ENCODE measurements at places on chromosomes 6 and 20.

DNA sequence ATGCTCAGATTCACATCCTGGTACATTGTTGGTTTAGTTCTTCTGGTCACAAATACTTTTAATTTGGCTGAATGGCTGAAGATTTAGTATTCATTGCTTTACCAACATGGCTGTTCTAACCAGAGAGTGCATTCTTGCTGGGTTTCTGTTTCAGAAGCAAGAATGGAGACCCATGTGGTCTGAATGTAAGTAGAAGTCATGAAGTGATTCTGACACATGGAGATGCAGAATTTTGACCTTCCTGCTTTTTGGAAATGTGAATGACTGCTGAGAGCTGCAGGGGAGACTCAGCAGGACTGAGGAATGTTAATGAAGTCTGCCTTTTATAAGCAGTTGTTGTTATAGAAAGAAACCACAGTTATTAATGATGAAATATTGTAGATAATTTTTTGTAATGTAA lies 576.1 kb upstream of the MARCKS start:
- DNase-seq, result no peak

GRCh38 chr6:15798533-15799255 lies 135.9 kb upstream of the DTNBP1 start:
- DNase-seq, result no peak

- no peak for DNase-seq
Measured at GRCh38 chr20:20363799-20364592, 3.9 kb upstream of the INSM1 start.

DNA sequence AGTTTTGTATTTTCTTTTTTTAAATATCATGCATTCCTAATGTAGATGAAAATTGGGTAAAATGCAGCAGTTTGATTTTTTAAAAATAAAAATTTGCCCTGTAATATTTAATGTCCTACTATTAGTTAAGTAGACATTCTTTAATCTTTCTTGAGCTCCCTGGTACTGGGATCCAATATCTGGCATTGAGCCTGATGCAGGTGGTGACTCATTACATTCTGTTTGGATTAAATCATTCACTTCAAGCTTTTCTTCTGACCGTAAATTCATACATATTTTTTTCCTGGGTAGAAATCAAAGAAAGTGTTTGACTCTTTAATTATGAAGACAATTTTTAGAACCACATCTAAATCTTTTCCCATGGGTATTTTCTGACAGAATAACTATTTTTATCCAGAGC lies 768.8 kb upstream of the SLC35B3 start:
- DNase-seq, result peak; percentile 37

GRCh38 chr6:153790048-153790447 lies 249.0 kb upstream of the OPRM1 start:
- DNase-seq, result peak; percentile 74

DNA sequence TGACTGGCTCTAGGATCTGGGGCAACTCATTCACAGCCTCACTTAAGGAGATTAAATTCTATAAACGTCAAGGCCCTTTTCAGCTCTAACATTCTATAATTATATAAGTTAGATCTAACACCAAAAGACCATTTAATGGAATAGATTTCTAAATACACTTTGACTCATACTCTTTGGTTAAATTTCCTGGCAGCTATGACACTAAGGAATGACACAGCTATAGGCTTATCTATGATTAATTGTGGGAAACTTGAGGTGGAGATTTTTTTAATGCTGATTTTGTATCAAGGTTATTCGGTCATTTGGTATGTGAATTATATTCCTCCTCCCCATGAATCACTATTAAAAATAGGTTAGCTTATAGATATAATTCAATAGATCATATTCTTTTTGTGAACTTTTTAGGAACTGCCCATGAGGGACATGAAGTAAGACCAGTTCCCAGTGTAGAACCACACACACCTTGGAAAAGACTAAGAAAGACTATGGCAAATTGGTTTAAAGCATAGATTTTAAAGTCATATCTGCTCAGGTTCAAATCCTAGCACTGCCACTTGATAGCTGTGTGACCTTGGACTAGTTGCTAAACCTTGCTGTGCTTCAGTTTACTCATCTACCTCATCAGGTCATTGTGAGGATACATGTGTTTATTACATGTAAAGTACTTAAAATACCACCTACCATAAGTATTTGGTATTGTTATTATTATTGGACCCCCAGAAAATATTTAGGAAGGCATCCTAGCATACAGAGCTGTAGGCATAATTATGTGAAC lies 116.0 kb downstream of the CRYBG1 start:
- DNase-seq, result no peak

GRCh38 chr6:155143578-155144106 lies 120.2 kb upstream of the CLDN20 start:
- no peak for DNase-seq

- no peak for DNase-seq
Measured at GRCh38 chr20:63337786-63338420, 23.2 kb downstream of the CHRNA4 start.

GRCh38 chr6:11854408-11855165 lies 76.0 kb upstream of the ADTRP start:
- DNase-seq, result no peak

- DNase-seq, result no peak
Measured at GRCh38 chr6:82818727-82819126, 246.9 kb downstream of the UBE3D start.

- no peak for DNase-seq
Measured at GRCh38 chr6:7813193-7813592, 87.3 kb downstream of the BMP6 start.

GRCh38 chr6:168053957-168054471 lies 25.0 kb downstream of the FRMD1 start:
- DNase-seq, result no peak

- no peak for DNase-seq
Measured at GRCh38 chr6:159197251-159197650, 28.1 kb downstream of the FNDC1 start.

GRCh38 chr20:38519426-38519825 lies 46.8 kb downstream of the RALGAPB start:
- no peak for DNase-seq

DNA sequence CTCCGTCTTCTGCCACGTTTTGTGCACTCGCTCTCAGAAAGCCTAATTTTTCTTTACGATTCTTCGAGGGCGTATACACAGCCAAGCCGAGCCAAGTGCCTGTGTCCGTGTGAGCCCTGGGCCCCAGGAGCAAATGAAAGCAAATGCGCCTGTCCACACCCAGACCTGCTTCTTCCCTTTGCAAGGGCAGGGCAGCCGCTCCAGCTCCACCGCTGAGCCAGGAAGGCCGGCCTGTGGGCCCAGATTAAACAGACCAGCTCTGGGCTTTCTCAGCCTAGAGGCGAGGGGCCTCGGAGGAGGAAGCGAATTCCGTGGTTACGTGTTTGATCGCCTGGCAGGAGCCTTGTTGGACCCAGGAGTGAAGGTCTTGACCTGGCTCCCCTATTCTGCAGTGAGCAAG lies 184.6 kb downstream of the SMOC2 start:
- DNase-seq, result no peak

GRCh38 chr6:125829433-125829832 lies 38.7 kb downstream of the NCOA7 start:
- DNase-seq, result no peak

GRCh38 chr6:107603006-107603370 lies 113.1 kb downstream of the SOBP start:
- DNase-seq, result no peak

DNA sequence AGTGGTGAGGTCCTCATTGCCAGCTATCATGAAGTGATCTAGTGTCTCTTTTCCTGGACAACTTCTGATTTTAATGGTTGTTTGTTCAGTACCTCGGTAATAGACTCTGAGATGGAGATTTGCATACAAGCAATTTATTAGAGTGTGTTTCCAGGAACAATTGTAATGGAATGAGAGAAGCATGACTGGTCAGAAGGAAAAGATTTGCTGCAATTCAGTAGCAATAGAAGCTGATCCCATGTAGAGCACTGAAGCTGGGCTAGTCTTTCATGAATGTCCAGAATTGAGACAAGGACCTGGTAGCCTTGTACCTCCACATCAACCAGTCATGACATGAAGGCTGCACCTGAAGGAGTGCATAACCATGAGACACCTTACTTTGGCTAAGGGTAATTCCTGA lies 526.5 kb downstream of the NKAIN2 start:
- DNase-seq, result no peak

- no peak for DNase-seq
Measured at GRCh38 chr6:18897350-18897749, 510.2 kb downstream of the RNF144B start.

- DNase-seq, result no peak
Measured at GRCh38 chr6:108651340-108652227, 90.9 kb downstream of the FOXO3 start.

GRCh38 chr6:8065519-8065911 lies 1.3 kb upstream of the BLOC1S5 start:
- DNase-seq, result no peak

GRCh38 chr6:113813142-113813541 lies 44.0 kb upstream of the MARCKS start:
- DNase-seq, result peak; percentile 6

GRCh38 chr6:74780831-74781230 lies 425.0 kb downstream of the COL12A1 start:
- no peak for DNase-seq

DNA sequence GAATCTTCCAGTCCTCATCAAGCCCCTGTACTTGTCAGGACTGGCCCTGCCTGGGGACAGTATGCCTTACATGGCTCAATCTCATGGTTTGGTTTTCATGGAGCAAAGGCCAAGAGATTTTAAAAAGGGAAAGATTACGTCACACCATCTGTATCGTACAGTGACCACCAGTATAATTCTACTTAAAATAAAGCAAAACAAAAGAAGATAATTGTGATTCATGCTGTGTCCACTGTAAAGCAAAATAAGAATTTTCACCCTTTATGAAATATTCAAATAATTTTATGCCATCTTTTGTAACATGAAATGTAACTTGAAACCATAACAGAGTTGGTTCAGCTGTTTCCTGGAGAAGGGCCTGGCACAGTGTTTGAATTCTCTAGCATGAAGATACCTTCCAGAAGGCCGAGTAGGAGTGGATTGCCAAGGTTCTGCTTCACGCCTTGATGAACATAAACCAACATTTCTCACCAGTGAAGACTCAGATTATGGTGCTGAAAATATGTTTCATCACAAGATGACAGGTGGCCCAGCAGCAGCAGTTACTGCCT lies 486.5 kb downstream of the RFPL4B start:
- DNase-seq, result no peak

DNA sequence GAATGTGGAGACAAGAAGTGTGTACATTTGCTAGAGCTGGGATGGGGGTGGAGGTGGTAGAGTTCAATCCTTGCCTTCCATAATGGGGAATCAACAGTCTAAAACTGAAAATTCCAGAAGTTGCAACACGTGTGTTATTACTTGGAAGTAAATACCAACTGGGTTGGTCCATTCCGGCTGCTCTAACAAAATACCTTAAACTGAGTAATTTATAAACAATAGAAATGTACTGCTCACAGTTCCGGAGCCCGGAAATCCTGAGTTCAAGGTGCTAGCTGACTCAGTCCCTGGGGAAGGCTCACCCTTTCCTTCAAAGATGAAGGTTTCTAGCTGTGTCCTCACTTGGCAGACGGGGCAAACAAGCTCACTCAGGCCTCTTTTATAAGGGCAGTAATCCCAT lies 59.0 kb downstream of the RIN2 start:
- peak; percentile 56 for DNase-seq

GRCh38 chr6:106939848-106940247 lies 34.7 kb downstream of the CD24 start:
- no peak for DNase-seq

- peak; percentile 80 for DNase-seq
Measured at GRCh38 chr20:53735536-53736050, 142.0 kb upstream of the ZNF217 start.

GRCh38 chr6:133245422-133245903 lies 4.3 kb downstream of the EYA4 start:
- no peak for DNase-seq

- no peak for DNase-seq
Measured at GRCh38 chr6:103154779-103155572, 1704.7 kb downstream of the HACE1 start.

GRCh38 chr6:1908784-1909183 lies 299.1 kb downstream of the FOXC1 start:
- DNase-seq, result no peak

DNA sequence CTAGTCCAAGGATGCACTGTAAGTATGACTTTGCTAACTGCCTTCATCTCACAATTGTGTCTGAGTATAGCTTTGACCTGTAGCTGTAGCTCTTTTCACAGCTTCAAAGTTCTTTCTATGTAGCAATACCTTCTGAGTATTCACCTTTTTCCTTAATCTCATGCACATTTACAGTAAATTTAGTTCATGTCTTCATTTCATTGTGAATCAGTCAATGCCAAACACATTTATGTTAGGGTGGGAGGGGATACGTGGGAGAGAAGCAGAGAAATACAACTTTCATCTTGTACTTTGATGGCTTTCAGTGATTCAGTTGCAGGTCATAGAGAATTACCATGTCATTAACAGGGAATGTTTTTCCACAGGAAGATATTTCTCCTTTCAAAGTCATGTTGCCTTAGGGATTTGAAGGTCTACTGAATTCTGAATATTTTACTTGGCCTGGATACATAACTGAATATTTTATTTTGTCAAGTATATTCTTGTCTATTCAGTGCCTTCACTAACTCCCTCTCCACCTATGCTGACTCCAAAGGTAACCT lies 119.2 kb downstream of the TINAG start:
- DNase-seq, result no peak

DNA sequence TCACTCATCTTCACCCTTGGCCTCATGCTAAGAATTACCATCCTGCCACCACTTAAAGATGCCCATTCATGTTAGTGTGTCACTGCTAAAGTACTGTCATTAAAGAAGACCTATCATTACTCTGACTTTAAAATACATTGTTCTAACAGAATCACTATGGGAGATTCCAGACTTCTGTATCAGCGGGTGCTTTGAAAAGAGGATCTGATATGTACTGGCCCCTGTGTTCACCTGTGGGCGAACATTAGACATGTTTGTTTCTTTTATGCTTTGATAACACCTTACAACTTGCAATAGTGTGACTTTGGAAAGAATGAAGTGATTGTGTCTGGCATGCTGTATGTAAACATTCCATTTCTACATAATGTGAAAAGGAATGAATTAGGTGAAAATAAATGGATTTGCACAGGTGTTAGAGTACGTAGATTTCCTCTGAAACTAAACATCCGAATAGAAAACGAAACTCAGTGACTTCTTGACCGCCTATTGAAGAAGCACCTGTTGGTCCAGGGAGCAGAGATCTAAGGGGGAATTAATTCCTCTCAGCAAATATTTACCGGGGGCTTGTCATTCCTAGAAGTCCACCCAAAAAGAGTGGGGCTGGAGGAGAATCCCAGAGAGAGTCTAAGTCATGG lies 132.3 kb downstream of the CARMIL1 start:
- DNase-seq, result no peak

DNA sequence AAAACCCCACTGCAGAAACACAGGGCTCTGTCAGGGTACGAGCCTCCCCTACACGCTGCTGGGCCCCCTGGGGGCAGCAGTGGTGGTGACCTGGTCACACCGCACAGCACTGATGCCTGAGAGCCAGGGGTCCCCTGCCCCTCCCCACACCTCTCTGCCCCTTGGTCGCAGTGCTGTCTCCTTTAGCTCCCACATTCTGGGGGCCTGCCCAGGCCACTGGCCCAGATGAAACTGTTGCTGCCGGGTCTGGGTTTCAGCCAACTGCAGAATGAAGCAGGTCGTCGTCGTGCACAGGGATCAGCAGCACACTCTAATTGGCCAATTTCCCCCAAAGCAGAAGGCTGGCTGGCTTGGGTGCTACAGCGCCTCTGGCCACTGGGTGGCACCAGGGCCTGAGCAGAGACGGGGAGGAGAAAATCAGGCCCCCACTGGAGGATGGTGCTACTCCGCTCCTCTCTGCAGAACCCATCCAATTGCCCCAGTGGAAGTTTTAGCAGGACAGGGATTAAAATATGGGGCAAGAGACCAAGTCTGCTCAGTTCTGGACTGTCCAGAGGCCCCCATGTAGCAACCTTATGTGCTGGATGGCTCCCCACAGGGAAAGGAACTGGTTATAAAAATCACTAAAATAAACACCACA lies 26.1 kb downstream of the DIDO1 start:
- DNase-seq, result peak; percentile 93
